ENCODE measurements at places on chromosomes 12 and 14.

- no peak for DNase-seq
These were observed 39.8 kb downstream of the BAZ2A start for GRCh38 chr12:56590237-56590830.

DNA sequence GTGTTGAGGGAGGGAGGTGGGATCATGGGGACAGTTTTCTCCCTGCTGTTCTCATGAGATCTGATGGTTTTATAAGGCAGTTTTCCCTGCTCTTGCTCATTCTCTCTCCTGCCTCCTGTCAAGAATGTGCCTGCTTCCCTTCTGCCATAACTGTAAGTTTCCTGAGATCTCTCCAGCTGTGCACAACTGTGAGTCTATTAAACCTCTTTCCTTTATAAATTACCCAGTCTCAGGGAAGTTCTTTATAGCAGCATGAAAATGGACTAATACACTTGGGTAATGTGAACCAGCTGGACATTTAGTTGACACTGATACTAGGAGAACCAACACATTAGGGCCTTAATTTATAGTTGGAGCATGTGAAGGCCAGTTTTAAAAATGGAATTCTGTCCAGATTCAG, 12.4 kb upstream of the CCDC91 start:
- DNase-seq = no peak

- no peak for DNase-seq
These were observed 81.2 kb downstream of the ANO4 start for GRCh38 chr12:100875771-100876170.

- DNase-seq = no peak
These were observed 39.2 kb upstream of the EEA1 start for GRCh38 chr12:92968176-92968813.

DNA sequence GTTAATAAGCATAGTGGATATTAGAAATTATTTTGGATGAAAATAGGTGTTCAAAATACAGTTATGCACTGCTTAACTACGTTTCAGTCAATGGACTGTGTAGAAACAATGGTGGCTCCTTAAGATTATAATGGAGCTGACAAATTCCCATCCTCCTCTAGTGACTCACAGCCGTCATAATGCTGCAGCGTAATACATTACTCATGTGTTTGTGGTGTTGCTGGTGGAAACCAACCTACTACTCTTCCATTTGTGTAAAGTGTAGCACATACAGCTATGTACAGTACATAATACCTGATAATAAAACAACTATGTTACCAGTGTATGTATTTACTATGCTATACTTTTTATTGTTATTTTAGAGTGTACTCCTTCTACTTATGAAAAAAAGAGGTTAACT, 111.2 kb upstream of the TMCC3 start:
- peak; percentile 52 for DNase-seq

DNA sequence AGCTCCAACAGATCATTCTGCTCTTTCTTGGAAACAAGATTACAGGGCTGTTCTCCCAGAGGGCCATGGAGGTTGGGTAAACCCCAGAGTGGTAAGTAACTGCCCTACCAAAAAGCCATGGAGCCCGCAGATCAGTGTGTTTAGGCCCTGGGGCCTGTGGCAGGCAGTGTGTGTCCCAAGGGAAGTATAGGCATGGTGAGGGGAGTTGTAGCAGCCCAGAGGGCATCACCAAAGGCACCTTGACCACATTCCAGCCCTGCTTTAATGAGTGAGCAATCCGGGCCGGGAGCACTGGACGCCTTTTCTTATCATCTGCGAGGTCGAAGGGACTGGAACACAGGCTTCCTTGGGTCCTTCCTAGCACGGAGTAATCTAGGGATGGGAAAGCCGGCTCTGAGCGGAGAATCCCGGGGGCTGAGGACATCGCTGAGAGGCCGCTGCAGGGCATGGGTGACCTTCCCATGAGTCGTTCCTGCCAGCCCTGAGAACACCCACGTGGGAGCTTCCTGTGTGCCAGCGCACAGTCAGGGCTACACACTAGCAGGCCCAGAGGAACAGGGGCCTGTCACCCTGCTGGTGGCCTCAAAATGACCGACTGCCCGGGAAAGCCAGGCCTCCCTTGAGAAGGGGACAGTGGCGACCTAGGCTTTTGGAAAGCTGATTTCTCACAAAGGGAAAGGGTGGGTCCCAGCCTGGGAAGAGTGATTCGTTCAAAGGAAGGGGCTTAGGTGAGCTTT, 91.3 kb downstream of the NINJ2 start:
- no peak for DNase-seq

- no peak for DNase-seq
These were observed 14.3 kb upstream of the DBX2 start for GRCh38 chr12:45065125-45065626.

DNA sequence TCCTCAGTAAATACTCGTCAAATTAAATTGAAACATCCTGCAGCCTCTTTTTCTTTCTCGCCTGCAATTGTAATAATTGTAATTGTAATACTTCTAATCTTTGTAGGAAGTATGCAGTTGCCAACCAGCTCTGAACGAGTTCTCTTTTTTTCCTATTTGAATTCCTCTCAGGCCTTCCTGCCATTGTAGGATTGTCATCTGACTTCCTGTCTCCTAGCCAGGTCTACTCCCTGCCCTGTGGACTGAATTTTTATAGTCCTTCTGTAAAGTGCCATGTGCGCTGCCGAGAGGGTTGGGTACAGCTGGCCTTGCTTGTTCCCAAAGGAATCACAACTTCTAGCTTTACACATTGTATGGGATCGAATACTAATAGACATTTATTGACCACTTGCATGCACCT, 183.3 kb downstream of the SSPN start:
- no peak for DNase-seq

DNA sequence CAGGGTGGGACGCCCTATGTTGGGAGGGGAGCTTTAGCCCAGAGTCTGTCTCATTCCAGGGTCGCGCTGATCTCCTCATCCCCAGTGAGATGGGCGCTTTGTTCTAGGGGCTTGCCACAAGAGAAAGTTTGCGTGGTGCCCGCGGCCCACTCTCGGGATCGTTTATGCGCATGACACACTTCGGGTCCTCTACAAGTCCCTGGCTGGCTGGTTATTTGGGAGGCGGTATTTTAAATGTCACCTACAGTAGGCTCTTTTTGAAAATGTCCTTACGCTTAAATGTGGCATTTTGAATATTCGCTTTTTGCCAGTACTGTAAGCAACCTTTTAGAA, 541 bp downstream of the GOLT1B start:
- peak; percentile 12 for DNase-seq

DNA sequence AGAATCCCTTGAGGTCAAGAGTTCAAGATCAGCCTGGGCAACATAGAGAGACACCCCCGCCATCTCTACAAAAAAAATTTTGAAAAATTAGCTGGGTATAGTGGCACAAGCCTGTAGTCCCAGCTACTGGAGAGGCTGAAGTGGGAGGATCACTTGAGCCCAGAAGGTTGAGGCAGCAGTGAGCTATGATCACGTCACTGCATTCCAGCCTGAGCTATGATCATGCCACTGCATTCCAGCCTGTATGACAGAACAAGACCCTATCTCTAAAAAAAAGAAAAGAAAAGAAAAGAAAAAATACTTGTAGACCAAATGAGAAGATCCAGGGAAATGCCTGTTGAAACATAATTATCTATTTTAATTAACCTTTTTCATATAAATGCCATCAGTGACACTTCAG, 93.8 kb upstream of the MDM1 start:
- peak; percentile 31 for DNase-seq

GRCh38 chr14:26170885-26171284, 426.9 kb downstream of the NOVA1 start:
- DNase-seq = no peak

DNA sequence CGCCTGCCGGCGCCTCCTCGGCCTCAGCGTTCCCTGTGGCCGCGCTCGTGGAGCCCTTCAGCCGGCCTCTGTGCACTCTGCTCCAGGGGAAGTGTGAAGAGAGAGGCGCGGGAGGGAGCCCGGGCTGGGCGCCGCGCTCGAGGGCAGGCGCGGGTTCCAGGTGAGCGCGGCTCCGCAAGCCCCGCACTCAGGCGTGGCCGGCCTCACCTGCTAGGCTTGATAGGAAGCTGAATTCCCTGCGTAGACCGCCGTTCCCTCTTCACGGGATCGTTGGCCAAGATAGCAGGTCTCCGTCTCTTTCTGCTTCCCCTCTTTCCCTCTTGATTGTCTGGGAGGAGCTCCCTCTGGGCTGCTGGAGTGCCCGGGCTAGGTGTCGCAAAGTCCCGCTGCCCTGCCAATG, 89.7 kb downstream of the ASCL4 start:
- no peak for DNase-seq

- DNase-seq = no peak
These were observed 24.5 kb downstream of the GPRC5D start for GRCh38 chr12:12927211-12928079.

DNA sequence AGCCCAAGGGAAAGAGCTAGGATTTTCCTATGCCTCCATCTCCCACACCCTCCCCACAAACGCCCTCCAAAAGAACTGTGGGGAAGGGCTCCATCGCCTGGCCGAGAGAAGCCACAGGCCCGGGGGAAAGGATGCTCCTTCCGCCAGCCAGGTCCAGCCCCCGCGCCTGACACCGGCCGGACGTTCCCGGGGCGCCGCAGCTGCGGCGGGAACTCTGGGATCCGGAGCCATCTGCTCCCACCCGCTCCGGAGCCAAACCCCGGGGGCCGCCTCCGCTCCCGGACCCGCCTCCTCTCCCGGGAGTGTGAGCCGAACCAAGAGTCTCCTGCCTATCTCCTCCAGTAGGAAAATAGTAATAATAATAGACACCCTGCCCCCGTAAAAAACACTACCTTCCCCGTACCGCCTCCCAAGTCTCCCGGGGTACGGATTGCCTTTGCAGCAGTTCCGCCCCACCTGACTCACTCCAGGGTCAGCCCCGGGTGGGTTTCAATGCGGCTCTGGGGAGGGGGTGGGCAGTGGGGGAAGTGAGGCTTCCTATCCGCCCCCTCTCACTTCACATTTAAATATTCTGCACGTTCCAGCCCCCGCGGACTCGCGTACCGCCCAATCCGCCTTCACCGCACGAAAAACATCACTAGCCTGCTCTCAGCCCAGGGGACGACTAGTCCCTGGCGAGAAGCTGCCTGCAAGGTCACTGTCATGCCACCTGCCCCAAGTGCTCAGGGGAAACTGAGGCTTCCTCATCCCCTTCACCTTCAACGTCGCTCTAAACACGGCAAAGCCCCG, 2.4 kb downstream of the AGAP2 start:
- no peak for DNase-seq

GRCh38 chr12:51636581-51636980, 45.5 kb downstream of the SCN8A start:
- no peak for DNase-seq

GRCh38 chr12:121282072-121282742, 14.3 kb downstream of the CAMKK2 start:
- DNase-seq = no peak

- DNase-seq = no peak
These were observed 76.8 kb downstream of the ATXN7L3B start for GRCh38 chr12:74614426-74614825.

GRCh38 chr14:79356040-79356439, 855.3 kb downstream of the DIO2 start:
- DNase-seq = no peak

- no peak for DNase-seq
These were observed 43.0 kb downstream of the LMO3 start for GRCh38 chr12:16562921-16563320.

DNA sequence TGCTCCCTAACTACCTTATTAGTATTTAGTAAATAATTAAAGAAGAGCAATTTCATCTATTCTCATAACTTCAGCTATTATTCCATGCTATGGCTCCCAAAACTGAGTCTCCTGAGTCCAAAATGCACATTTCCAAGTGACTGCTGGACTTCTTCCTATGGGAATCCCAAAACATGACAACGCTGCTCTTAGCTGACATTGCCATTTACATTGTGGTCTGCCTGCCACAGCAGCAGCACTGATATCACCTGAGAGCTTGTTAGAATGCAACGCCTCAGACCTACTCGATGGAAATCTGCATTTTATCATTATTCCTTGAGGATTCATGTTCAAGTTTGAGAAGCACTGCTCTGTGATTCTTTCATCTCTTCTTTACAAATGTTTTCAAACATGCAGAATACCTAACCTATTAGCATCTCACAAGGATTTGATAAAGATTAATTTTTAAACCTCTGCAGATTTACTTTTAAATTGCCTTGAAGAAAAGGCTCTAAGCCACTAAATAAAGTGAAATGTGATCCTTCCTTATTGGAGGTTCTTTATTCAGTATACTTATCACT, 77.7 kb downstream of the SEC23A start:
- no peak for DNase-seq

- no peak for DNase-seq
These were observed 24.5 kb downstream of the ERG28 start for GRCh38 chr14:75636100-75636692.

GRCh38 chr12:100553936-100554335, 19.5 kb upstream of the GAS2L3 start:
- no peak for DNase-seq

DNA sequence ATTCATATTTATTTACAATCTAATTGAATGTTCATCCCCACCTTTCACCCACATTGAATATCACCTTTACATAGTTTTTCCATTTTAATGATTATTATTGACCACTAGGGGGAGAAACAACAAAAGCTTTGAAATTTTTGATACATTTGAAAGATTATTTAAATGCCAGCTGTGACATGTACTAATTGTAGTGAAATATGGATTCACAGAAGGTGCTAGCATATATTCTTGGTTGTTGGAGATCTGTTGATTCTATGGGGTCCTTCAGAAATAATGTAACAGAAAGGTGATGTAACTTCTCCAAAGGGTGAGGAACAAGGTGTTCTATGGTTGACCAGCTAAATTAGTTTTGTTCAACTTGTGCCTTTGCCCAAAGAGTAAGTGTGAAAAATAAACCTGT, 22.4 kb upstream of the GPR33 start:
- DNase-seq = peak; percentile 1

DNA sequence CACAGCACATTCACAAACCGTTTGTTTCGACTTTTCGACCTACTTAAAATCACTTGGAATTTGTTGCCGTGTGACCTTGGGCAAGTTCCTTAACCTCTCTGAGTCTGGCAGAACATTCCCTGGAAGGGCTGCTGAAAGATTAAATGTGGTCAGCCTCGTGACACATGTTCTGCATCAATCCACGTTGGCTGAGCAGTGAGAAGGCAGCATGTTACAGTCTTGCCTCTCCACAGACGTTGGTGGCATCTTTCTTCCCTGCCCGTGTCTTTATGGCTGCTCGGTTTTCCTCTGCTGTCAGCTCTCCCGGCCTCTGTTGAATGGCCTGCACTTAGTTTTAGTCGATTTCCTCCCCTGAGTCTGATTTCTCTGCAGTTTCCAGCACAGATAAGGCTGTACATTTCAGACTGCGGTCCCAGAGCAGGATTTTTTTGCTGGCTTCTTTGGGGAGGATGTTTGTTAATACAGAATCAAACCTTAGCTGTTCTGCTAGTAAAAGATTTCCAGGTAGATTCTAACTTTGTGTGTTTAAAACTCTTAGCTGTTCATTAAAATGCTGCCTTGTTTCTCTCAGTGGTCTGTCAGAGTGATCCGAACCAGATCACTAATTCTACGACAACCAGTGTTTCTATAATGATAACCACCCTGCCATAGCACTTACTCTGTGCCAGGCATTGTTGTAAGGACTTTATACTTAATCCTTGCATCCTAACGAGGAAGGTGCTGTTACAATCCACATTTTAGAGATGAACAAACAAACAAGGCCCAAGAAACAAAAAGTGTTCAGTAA, 217.1 kb downstream of the CHST11 start:
- DNase-seq = no peak

- no peak for DNase-seq
These were observed 4.6 kb upstream of the ZNF385A start for GRCh38 chr12:54389134-54389508.

- no peak for DNase-seq
These were observed 478.9 kb upstream of the MGAT4C start for GRCh38 chr12:86735072-86735471.

All from GM04504 (cell line).